Head of caudate nucleus (tissue), 42 donors: ENCODE measurements at places on chromosomes 6 and 20.

DNA sequence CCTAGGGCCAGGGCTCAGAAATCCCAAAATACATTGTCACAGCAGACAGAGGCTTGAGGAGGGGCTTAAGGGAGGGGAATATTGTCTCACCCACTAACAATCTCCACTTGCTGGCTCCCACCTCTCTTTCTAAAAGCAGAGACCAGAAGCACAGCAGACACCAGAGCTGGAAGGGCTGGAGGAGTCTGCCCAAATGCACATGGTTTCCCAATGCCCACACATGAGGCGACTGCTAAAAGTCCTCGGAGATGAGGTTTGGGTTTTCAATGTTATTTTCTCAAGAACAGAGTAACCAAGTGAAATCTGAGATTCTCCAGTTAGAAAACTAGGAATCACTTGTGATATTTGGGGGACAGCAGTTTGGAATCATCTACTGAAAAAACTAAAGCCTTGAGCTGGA, 325.6 kb upstream of the JARID2 start:
- DNase-seq: no peak

GRCh38 chr6:96153775-96154174, 138.0 kb downstream of the FUT9 start:
- DNase-seq: no peak

GRCh38 chr20:5786930-5787795, 37.0 kb downstream of the SHLD1 start:
- no peak for DNase-seq

DNA sequence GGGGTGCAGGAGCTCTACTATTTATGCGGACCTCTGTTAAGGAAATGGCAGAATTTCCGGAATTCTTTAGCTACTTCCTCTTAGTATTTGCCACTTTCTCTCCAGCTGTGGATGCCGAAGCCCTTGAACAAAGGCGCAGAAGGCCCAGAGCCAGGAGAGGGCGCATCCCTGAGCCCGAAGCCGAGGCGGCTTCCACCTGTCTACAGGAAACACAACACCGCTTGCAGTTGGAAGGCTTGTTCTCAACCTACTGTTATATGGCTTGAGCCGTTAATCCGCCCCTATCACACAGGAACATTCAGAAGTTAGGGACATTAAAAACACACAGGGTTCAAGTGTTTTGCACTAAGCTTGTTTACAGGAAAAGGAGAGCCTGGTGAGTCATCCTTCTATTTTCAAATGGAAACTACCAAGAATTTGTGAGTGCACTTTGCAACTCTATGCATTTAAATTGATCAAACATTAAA, 417.1 kb downstream of the BCKDHB start:
- DNase-seq: no peak

GRCh38 chr20:37867289-37868195, 35.4 kb upstream of the VSTM2L start:
- DNase-seq: no peak

- no peak for DNase-seq
Measured at GRCh38 chr6:113674075-113674474, 183.1 kb upstream of the MARCKS start.

DNA sequence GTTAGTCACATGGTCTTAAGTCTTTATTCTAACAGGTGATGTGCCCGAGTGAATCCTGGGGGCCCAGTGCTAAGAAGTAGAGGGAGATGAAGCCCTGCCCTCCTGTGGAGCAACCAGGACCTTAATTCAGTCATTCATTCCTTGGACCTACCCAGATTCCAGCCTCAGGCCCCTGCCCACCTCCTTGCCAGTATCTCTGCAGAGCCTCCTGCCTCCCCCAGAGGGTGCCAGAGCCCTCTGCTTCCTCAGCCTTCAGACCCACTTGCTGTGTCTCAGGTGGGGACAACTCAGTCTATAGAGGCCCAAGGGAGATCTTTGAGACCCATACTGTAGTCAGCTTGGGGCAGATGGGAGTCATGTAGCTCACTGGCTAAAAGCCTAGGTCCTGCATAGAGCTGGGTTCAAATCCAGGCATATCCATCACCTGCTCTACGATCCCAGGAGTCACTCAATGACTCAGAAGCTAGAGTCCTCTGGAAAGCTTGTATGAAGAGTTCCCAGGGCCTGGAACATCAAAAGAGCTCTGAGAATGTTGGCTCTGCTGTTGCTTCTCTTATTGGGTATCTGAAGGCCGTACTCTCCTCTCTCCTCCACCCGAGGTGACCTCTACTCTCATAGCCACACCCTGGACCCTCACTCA, 3.9 kb upstream of the SIGLEC1 start:
- no peak for DNase-seq

GRCh38 chr6:110419028-110419739, 3.8 kb upstream of the DDO start:
- no peak for DNase-seq

DNA sequence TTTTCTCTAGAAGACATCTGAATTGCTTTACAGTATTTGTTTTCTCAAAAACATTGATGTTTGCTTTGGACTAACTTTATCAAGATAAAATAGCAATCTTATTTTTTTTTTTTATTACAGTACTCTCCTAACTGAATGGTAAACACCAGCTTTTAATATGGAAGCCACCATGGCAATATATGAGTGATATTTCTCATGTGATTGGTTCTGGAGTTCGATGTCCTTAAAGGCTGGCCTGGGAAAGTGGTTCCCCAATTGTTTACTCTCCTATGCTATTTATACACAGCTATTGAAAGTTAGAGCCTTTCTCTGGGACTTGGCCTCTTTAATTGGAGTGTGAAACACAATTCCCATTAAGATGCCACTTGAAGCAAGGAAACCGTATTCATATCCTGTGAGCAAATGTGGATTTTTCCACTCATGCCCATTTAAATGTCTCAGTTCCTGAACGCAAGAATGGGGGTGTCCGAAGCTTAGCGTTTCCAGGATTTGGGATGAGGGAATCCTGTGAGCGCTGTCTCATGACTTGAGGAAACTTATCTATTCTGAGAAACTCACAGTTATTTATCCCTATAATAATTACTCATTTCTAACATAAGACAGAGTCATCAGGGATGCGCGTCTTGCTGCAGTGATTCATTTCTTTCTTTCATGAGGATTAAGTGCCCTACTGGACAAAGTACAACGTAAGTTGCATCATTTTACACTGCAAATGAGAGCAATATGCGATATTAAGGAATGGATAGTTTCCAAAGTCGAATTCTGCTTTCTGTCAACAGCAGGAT, 143.3 kb upstream of the PREP start:
- no peak for DNase-seq

DNA sequence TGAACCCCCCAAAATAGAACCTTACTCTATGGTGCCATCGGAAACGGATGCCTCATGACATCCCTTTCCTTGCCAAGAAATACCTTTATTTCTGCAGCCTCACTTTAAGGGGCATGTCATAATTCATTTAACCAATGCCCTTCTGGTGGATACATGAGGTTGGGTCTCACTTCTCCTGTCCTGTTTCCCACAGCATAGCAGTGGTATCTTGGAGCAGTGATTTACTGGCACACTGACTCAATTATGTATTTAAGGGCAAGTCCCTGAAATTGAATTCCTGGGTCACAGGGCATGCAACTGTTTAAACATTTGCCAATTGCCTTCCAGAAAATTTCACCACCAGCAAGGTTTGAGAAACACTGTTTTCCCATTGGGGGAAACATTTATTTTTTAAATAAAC, 639 bp upstream of the LBP start:
- no peak for DNase-seq

- DNase-seq: no peak
Measured at GRCh38 chr20:58300321-58300720, 9.2 kb upstream of the RAB22A start.

DNA sequence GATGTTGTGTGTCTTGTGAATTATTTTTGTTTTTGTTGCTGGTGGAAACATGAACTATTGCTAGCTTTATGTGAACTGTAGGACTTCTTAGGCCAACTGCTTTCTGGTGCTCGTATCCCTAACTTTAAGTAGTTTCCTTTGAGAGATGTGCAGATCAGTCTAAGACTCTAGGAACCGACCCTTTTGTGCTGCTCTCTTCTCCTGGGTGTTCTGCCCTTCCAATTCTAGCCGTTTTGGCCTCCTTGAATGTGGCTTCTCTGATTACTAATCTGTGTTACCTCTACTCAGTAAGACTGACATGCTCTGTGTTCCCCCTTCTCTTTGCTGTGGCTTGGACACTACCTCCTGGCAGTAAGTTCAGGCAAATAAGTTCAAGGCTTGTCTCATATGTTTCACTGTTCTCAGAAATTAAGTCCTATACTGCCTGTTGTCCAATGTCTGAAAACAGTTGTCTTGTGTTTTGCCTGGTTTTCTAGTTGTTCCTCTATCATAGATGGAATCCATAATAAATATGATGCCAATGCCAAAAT, 58.0 kb downstream of the FOXO3 start:
- no peak for DNase-seq

- DNase-seq: no peak
Measured at GRCh38 chr6:51855310-51856082, 231.9 kb downstream of the PKHD1 start.

DNA sequence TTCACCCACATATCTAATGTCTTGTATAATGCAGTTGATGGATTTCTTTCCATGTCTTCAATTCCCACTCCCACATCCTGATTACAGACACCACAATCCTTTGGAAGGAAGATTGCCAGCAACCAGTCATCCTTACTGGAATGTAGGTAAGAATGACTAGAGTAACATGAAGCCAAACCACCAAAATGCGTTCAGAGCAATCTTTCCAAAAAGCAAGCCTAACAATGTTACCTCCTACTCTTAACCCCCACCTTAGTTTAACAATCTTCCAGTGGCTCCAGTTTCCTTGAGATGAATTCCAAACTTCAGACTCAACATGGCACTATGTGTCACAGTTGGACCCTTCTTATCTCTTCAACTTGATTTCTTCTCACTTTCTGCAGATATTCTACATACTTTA, 685.6 kb downstream of the DOK5 start:
- DNase-seq: no peak

DNA sequence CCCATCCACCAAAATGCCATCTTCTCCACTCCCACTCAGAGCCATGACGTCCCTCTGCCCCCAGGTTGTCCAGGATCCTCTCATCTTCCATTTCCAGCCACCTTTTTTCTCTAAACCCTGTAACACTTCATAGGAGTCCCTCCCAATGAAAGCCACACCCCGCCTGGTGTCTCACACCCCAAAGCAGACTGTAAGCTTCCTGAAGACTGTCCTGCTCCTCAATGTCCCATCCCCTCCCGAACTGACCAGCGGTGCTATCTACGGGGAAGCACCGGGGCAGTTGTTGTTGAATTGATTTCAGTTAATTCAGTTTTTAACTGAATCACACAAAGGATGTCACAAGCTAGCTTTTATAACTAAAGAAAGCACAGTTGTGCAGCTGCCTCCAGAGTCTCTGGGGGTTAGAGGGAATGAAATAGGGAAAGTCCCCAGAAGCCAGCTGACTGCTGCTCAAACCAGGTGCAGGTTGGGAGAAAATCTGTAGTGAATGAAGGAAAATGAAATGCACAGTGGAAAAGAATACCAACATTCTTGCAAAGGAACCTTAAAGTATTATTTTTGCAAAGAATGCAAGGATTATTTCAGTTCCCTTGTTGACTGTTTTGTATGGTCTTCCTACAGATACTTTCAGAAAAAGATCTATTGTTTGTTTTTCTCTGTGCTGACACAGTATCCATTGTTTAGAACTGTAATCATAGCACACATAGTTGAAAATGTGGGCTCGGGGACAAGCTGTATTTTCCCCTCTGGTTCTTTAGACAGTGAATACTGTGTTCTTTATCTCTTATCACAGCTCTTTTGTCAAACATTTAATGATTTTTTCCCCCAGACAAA, 222.6 kb upstream of the QKI start:
- DNase-seq: peak; percentile 39

DNA sequence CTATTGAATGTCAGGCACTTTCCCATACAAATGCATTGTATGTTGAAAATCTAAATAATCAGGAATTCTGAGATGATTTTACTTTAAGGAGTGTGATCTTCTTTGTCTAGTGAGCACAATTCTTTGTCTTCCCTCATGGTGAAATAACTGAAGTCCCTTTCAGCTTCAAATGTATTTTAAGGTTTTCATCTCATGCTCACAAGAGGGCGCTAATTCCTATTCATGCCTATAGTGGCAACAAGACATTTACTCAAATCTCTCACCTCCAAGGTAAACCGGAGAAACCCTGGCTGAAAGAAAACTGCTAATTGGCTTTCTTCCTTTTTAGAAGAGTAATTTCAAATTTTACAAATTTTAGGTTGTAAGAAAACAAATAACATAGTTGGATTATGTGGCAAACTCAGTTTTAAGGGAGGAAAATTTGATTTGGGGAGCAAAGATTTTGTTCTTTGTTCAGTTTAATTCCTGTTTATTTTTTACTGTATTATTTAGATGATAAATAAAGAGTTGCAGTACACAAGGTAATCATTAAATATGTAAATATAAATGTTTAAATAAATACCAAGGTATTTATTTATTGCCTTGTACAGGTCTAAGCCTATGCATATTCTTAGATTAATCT, 69.1 kb downstream of the SLC35F1 start:
- no peak for DNase-seq

DNA sequence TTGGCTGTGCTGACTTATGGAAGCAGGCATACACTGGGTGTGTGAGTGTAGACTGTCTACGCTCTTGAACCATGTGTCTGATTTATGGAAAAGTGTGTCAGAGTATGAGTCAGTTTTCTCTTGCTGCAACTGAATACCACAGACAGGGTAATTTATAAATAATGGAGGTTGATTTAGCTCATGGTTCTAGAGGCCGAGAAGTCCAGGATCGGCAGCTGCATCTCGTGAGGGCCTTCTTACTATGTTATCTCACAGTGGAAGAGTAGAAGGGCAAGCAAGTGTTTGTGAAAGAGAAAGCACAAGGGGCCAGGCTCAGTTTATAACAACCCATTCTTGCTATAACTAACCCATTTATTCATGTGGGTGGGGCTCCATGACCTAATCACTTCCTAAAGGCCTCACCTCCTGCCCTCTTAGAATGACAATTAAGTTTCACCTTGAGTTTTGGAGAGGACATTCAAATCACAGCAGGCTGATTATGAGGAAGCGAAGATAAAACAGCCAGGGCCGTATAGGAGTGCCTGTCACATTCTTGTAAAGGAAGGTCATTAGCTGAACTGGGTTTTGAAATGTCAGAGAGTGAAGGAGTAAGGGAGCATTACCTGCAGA, 6.7 kb downstream of the GPR31 start:
- no peak for DNase-seq

DNA sequence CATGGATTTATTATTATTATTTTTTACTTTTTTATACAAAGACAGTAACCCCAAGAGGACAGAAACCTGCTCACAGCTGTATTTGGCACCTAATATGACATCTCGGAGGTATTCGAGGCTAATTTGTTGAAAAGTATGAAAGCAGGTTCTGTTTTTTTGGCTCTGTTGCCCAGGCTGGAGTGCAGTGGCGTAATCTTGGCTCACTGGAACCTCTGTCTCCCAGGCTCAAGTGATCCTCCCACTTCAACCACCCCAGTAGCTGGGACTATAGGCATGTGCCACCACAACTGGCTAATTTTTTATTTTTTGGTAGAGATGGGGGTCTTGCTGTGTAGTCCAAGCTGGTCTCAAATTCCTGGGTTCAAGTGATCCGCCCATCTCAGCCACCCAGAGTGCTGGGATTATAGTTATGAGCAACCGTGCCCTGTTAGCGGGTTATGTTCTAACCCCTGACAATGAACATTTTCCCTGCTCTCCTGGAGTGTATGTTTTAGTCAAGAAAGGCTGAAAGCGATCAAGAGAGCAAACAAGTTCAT, 53.7 kb upstream of the ZNF217 start:
- no peak for DNase-seq
